Stimulated activated CD8-positive, alpha-beta memory T cell treated with anti-CD3 and anti-CD28 coated beads, Interleukin-4, amount 100 ng/mL, for 1 hour (primary cell): ENCODE measurements at places on chromosomes 11 and 22.

DNA sequence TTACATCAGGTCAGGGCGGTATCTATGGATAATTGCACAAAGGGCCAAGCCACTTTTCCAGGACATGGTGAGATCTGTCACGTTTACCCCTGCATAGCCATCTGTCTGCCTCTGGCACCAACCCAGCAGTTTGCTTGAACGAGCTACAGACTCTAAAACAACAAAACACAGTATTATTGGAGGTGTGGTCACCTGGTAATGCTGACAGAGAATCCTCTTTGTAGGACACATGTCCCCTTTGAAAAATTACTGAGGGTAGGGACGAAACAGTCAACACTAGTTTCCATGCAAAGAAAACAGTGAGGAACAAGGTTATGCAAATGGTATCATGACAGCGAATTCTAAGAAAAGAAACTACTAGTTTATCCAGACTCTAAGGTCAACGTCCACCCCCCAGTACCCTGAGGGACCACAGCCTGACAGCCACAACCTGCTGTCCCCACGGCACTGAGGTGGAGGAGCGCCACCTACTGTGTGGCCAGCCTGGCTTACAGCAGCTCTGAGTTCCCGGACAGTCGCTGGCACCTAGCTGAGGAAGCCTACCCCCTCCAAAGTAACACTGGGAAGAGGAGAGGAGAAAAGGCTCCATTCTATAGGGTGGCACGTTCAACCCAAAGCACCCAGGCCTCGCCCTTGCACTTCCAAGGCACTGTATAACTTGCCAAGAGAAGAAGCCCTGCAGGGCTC is 117.4 kb upstream of the BID start:
- DNase-seq = no peak

DNA sequence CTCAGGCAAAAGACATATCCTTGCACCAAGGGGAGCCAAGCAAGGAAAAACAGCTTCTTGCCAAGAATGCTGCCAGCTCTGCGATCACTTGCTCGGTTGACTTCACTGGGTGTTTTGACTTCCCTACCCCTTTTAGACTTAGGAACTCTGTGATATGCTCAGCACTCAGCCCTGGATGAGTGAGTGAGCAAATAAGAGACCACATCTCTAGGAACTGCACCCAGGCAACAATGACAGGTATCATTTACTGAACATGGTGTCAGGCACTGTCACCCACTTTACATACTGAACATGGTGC is 3.7 kb upstream of the IRAG1 start:
- no peak for DNase-seq

GRCh38 chr11:131640320-131640719 is 269.9 kb downstream of the NTM start:
- DNase-seq = no peak

DNA sequence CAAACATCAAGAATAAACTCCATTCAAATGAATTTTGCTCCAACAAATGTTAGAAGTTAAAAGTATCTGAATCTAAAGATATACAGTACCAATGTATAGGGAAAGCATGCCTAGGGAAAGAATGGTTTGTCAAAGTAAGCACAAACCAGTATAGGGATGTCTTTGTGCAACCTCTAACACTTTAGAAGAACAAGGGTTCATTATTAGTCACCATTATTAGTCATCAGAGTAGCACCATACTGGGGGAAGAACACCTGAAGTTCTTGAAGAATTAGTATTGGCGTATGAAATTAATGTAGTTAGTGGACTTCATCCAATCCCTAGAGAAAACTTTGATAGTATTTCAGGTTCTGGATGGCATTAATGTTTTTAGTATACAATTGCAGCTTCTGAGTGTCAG is 943.7 kb downstream of the METTL15 start:
- no peak for DNase-seq

GRCh38 chr11:61491736-61492395 is 16.7 kb upstream of the LRRC10B start:
- DNase-seq = no peak

DNA sequence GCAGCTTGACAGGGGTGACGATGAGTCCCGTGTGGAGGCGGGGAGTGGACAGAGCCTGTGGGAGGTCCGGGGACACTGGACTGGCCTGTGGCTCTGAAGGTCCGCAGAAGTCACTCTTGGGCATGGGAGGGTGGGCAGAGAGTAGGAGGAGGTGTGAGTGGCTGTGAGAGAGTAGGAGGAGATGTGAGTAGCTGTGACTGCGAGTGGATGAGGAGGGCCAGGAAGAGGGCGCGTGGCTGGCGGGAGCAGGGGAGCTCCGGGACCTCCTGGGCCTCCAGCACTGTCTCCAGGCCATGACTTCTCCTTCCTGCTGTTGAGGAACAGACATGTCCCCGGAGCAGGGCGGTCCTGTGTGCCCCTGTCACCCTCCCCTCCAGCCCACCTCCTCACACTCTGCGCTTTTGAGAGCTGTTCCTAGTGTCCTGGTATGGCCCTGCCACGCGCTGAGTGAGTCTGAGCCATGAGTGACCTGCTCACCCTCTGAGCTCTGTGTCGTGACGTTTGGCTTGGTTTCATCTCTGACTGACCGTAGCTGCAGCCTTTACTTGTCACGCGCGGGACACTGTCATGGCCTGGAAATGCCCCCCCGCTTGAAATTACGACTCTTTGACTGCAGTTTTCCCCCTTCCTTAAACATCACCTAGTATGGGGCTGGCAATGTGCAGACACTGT is 391.5 kb downstream of the TBC1D22A start:
- no peak for DNase-seq

GRCh38 chr11:29352273-29352795 is 664.5 kb downstream of the KCNA4 start:
- no peak for DNase-seq

DNA sequence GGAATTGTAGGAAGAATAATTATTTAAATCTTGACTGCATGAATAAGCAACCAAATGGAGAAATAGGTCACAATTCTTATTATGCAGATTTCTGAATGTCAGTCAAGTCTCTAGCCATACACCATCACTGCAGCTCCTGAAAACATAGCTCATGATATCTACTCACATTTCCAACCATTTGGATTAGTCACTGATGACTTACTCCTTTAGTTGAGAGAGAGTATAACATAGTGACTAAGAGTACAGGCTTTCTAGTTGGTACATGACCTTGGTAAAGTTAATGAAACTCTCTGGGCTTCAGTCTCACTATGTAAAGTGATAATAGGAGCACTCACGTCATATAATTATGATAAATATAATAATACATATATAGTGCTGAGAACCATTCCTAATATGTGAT is 265.2 kb downstream of the KCNA4 start:
- no peak for DNase-seq

DNA sequence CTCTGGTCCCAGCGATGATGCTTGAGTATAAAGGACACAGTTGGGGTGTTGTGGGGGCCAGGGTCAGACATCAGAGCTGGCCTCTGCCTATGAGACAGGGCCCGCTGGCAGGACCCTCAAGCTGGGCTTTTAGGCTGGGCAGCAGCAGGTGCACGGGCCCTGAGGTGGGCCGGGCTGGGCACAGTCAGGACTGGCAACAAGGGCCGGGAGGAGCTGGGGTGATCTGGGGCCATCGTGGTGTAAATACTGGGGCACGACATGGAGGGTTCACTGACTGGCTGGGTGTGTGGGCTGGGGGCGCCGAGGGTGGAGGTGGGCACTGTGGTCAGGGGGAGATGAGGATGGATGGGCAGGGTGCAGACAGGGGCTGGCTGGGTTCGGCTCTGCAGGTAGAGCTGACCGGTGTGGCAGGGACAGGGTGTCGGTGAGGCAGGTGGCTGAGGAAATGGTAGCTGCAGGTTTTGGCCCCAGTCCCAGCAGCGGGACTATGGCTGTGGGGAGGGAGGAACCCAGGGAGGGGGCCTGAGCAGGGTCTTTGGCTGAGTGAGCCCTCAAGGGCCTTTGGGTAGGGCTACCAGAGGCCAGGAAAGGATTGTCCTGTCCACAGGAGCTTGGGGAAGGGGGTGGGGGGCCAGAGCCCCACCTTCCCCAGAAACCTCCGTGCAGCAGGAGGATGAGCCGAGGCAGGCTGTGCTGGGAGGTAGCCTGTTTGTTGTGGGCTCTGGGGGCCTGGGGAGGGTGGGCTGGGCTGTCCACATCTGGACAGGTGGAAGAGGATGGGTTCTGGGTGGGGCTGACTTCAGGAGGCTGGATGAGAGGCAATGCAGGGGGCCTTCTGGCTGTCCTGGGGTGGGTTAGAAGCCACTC is 81.4 kb downstream of the KCNQ1 start:
- no peak for DNase-seq

DNA sequence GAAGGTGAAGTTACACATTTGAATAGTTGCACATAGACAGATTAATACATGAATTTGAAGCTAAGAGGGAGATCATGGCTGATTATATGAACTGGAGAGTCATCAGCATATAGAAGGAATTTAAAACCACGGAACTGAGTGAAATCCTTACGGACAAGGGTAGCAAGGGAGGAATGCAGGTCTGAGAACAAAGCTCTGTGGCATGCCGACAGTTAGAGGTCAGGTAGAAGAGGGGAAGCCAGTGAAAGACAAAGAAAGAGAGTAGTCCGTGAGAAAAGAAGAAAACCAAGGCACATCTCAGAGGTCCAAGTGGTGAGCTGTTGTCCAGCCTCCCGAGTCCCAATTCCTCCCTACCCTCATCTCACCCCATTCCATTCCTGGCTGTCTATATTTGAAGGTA is 11.8 kb upstream of the SYT9 start:
- DNase-seq = no peak

DNA sequence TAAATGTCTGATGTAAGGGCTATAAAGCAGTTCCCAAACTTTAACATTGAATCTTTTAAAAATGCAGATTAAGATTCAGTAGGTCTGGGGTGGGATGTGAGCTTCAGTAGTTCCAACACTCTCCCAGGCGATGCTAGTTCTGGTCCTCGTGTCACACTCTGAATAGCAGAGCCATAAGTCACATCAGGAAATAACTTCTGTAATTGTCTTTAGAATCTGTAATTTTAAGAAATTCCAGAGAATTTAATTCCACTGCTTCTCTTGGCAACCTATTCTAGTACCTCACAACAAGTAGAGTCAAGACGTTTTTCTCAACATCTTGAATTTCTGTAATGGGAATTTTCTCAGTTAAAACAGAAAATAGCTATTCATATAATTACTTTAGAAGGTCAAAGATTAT is 223.1 kb downstream of the TMEM135 start:
- no peak for DNase-seq

- no peak for DNase-seq
Observed at GRCh38 chr11:122285070-122285988, 169.3 kb upstream of the BLID start.

DNA sequence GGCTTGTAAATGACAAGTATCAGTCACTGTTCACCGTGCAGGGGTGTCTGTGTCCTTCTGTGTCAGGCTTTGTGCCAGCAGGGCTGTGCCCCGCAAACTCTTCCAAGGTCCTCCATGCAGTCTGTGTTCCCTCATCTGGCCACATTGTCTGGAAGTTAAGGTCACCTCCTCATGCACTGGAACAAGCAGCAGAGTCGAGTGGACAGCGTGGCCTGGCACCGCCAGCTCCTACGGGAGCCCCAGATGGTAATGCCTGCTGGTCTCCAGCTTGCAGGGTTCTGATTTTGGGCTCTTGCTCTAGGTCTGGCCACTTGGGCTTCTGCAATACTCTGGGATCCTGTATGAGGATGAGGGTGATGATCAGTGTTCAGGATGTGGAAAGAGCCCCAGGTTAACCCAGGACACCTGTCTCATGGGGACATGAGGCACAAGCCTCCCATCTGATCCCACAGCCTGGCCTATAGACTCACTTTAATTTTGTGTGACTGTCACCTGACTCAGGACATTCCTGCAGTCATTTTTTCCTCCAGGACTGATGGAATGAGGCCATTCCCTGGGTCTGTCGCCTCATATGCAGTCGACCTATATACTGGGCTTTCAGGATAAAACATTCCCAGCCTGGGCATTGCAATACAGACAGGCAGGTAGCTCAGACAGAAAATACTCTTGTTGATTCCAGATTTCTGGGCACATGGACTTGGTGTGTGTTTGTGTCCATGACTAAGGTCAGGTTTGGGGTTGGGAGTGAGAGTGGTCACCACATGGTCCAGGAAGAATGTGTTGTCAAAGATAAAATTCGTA is 106.3 kb upstream of the TOP3B start:
- no peak for DNase-seq

GRCh38 chr11:94493281-94494125 is at the start of the genes ANKRD49 and MRE11:
TSS of gene ANKRD49 (plus strand) at chr11:94493984. CDS start at chr11:94496694, 2,710 bp downstream.
TSS of gene MRE11 (minus strand) at chr11:94493844. CDS start at chr11:94492801, 1,043 bp downstream.
- peak; percentile 81 for DNase-seq

GRCh38 chr22:44678556-44679305 is 23.3 kb upstream of the PRR5 start:
- DNase-seq = no peak

- no peak for DNase-seq
Observed at GRCh38 chr22:49519117-49519737, 308.4 kb downstream of the BRD1 start.

- DNase-seq = no peak
Observed at GRCh38 chr11:73219396-73220285, 1.6 kb downstream of the P2RY2 start.

DNA sequence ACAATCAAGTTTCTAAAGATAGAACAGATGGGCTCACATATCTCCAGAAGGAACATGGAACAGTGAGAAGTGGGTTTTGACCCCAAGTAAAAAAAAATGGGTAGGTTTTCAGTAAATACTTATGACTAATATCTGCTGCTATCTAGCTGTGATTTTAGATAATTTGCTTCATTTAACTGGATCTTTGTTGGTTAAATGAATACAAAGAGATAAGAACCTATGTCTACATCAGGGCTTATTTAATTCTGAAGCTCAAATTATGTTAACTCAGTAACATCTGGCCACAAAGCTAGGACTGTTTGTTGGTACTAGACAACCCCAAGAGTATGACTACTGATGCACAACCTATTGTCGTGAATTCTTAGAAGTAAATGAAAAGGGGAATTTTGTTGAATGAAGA is 144.4 kb upstream of the SESN3 start:
- DNase-seq = no peak

DNA sequence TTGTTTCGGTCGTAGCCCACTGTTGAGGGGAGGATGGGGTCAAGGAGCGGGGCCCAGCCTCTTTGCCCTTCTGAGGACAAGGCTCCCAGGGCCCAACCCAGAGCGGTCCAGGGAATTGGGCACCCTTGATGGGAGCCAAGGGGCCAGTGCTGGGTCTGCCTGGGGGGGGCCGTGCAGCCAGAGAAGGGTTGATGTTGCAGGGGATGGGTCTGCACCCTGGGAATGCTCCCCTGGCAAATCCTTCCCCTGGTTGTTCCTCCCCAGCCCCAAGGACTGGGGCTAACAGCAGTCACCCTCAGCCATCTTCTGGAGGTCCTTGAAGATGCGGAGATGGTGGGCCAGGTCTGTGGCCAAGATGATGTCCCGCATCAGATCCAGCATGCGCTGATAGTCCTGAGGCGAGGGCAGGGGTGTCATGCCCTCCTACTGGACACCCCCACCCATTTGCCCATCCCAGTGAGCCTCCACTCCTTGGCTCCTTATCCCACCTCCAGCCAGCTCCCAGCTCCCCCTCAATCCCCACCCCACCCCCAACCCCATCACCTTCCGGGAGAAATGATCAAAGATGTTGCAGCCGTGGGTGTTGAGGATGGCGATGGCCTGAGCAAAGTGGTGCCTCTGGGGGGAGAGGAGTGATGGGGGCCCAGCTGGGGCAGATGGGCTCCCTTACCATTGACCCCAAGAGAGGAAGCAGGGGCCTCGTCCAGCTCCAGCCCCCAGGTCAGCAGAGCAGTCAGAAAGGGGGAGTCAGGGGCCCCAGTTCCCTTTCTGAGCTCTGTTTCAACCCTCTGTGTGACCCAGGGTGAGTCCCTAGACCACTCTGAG is 95.0 kb downstream of the PDE2A start:
- no peak for DNase-seq

GRCh38 chr11:64642871-64643255 is 51.8 kb downstream of the SLC22A12 start:
- DNase-seq = no peak

- DNase-seq = no peak
Observed at GRCh38 chr11:75919525-75919924, 104.5 kb downstream of the UVRAG start.

- no peak for DNase-seq
Observed at GRCh38 chr11:16953663-16954062, 60.6 kb downstream of the PLEKHA7 start.
